ENCODE measurements at places on chromosomes 7 and 10. TPM values are rescaled to one million over a fixed set of nuclear protein-coding genes. Genes with fewer than 3 reads are reported as not detected.

- DNase-seq, result no peak
Observed at GRCh38 chr10:101896225-101896877, 52.8 kb upstream of the KCNIP2 start.

DNA sequence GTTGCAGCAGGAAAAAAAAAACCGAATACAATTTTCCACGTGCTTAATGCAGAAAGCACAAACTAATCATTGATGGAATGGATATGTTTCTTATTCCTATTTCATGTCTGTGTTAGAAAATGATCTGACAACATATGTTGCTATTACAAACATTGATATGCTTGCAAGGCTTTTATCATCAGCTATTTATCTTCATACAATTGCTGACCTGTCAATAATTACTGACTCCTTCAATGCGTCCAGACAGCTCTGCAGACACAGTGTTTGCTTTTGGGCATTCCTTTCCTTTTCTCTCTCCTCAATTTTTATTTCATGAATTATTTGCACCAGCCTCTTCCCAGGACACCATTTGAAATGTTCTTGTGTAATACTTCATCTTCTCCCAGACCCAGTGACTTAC is 246.2 kb downstream of the SEC23IP start:
- no peak for DNase-seq

The DOCK4 gene
- 1.5 TPM for total RNA-seq

GRCh38 chr7:92723205-92723604 is 113.2 kb downstream of the CDK6 start:
- DNase-seq, result no peak

GRCh38 chr7:28700790-28701203 is 257.3 kb downstream of the TRIL start:
- no peak for DNase-seq

- DNase-seq, result no peak
Observed at GRCh38 chr10:34155812-34156211, 659.3 kb downstream of the PARD3 start.

DNA sequence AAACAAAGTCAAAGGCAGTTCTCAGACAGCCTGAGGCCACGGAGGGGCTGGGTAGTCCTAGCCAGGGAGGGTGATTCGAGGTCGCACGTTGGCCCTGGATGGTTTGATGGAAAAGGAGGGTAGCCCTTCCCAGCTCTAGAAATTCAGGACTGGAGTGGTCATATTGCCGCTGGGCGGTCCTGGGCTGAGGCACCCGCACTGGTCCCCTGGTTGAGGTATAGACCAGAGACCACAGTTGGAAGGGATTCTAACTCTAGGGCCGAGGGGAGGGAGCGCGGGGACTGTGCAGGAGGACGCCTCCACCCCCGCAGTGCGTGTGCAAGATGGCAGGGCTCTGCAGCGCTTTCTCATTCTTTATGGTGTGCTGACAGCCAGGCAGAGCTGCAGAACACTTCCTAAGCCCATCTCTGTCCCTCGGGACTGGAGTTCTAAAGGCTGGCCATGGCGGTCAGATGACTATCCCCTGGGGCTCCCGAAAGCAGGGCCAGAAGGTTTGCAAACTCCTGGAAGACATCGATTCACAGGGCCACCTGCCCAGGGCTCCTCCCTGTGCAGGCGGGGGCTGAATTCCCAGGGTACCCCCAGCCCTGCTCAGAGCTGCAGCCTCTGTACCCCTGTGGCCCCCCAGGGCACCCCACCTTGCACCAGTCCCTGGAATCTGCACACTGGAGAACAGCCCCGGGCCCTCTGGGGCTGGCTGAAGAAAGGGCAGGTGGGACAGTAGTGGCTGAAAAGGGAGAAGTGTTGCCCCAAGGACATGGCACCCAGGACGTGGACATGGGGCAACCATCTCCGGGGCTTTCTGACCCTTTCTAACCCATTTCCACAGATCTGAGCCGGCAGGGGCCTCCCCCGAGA is 51.0 kb upstream of the ELN start:
- DNase-seq, result no peak

The BUB3 gene
- total RNA-seq, result 169 TPM

GRCh38 chr10:35495521-35496119 is 109.5 kb upstream of the GJD4 start:
- DNase-seq, result no peak

The MTG1 gene
- 65.4 TPM for total RNA-seq

DNA sequence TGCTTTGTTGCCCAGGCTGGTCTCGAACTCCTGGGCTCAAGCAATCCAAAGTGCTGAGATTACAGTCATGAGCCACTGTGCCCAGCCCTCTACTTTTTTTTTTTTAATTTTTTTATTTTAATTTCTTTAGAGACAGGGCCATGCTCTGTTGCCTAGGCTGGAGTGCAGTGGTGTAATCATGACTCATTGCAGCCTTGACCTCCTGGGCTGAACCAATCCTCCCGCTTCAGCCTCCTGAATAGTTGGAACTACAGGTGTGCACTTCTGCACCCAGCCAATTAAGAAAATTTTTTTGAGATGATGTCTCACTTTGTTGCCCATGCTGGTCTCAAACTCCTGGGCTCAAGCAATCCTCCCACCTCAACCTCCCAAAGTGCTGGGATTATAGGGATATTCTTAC is 528.6 kb downstream of the GATA3 start:
- no peak for DNase-seq

GRCh38 chr7:28093623-28094232 is 86.9 kb downstream of the JAZF1 start:
- peak; percentile 7 for DNase-seq

- DNase-seq, result no peak
Observed at GRCh38 chr7:30751696-30752273, at the start of gene INMT. TSS of gene INMT (plus strand) at chr7:30752135. CDS start at chr7:30752151, 16 bp downstream.

The CCDC3 gene
- total RNA-seq, result not detected
